CD4-positive, alpha-beta T cell treated with Interleukin-15 for 1 hour (primary cell): ENCODE measurements at places on chromosomes 3 and 15.

GRCh38 chr3:173599673-173600072, 202.1 kb downstream of the NLGN1 start:
- no peak for DNase-seq

DNA sequence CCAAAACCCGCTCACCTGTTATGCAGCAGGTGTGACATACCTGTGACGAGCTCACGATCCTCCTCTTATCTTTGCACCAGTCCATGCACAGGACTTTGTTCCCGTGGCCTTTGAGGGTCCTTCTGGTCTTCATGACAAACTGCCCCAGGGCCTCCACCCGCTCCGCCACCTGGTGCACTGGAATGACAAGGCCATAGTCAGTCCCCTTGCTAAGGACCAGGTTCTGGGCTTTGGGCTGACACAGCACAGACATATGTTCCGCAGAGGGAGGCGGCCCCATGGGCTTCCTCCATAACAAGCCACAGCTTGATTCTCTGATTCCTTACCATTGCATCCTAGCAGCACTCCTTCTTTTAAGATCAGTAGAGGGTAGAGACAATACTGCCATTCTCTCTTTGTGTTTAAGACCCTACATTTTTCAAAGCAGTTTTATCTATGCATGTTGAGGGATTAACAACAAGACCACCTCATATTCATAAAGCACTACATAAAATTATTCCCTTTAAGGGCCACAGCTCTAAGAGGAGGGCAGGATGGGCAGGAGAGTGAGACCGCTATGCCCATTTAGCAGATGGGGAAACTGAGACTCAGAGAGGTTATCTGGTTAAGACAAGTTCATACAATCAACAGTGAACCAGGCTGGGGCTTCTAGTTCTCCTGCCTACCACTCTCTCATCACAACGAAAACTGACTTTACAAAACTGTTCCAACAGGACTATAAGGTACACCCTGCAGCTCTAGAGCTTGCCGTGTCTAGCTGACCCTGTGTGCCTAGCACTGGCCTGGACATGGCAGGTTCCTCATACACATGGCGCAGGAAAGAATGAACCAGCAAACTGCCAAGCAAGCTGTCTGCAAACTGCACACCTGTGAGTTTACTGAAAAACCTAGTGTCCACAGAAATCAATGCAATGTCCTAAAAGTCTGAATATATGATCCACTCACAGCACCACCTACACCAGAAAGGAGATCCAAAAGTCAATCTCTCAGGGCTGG, 37.0 kb downstream of the GNB5 start:
- DNase-seq: no peak

DNA sequence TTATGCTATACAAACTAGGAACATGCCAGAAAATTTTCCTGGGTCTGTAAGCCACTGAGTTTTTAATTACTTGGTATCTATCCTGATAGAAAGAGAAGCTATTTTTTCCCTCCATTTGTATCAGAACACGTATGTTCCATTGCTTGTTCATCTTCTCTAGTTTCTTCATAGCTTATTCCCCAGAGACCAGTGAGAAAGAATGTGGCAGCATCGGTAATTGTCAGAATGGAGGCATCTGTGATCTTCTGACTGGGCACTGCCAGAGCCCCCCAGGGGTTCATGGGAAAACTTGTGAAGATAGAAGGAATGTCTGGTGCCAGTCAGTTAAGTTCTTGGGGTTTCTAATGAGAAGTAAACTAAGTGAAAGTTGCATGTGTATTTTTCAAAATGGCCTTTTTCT, 720.2 kb upstream of the GOLIM4 start:
- no peak for DNase-seq

DNA sequence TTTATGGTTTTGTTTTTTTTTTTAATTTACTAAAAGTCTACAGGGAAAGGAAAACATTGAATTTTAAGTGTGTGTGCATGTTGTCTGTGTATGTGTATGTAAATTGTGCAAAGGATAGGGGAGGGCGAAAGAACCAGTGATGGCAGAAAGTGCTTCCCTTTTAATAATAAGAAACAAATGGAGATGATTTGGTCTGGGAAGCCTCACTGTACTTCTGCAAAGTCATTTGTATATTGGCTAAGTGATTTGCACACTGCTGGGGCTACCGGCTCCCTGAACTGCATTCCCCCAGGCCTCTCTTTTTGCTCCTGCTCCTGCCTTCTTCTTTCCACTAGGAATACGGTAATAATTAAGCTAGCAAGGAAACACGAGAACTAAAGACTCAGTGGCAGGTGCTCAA, 101.2 kb downstream of the CD47 start:
- no peak for DNase-seq

GRCh38 chr15:88704791-88705768, 66.3 kb downstream of the ISG20 start:
- no peak for DNase-seq

DNA sequence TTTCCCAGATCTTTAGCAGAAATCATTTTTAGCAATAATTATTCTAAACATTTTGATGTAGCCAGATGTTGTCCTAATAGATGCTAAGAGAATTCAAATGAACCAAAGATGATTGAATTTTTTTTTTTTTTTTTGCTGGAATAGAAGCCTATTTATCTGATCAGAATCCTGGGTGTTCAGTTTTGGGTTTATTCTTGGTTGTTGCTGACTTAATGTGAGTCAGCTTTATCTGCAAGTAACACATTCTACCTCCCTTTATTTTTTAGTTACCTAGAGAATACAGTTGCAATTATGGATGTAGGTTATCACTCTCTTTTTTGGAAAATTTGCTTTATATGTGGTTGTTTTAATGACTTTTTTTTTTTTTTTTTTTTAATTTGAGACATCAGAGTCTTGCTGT, 6.4 kb downstream of the CEP97 start:
- no peak for DNase-seq

GRCh38 chr15:27025481-27025966, 54.5 kb downstream of the GABRG3 start:
- DNase-seq: no peak

- DNase-seq: no peak
Observed at GRCh38 chr3:13746385-13746784, 133.5 kb downstream of the WNT7A start.

GRCh38 chr3:57007521-57008460, 52.7 kb upstream of the SPATA12 start:
- no peak for DNase-seq

- DNase-seq: no peak
Observed at GRCh38 chr3:66115858-66116654, 77.3 kb upstream of the MAGI1 start.

DNA sequence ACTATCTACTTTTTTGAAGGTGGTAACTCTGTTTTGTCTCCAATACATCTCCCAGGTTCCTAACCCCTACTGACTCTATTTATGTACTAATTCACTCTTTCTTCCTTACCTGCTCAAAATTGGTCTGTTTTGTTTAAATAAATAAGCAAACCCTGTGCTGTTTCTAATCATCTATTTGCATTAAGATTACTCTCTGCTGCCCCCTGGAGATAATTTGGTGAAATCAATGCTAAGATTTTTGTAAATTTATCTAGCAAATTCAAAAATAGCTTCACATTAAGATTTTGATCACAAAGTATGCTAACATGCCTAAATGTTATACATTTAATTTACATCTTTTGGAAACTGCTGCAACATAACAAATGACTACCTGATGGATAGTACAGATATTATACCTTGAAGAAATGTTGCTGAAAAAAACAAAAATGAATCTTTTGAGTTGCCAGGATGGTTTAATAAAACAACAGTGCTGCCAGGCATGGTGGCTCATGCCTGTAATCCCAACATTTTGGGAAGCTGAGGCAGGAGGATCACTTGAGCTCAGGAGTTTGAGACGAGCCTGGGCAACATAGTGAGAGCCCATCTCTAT, 4.4 kb upstream of the CD200R1 start:
- no peak for DNase-seq

- DNase-seq: no peak
Observed at GRCh38 chr3:40120806-40121205, 188.7 kb upstream of the EIF1B start.

DNA sequence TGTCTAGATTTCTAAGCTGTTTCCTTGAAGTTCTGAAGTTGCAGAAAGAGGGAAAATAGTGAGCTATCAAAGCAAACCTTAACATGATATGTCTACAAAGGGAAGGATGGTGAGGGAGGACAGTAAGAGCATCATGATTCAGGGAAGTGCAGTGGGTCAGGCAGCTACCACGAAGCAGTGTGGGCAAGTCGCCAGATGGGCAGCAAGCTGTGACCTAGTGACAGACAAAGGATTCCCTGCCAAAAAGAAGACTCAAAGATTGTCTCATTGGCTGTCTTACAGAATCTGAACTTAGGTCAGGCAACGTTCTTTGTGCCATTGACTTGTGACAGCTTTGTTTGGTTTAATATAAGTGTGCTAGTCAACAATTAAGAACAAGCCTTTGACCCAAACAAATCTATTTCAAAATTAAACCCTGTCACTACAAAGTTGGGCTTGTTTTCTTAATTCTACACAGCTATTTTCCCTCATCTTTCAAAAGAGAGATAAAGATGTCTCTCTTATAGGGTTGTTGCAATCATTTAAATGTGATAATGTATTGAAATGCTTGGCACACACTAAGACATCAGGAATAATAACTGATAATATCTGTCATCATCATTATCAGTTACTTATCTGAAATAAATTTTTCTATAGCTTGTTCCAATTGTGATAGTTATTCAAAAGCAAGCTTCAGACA, 153.3 kb downstream of the ECT2 start:
- DNase-seq: no peak
